ENCODE measurements at places on chromosomes 3 and 15.

DNA sequence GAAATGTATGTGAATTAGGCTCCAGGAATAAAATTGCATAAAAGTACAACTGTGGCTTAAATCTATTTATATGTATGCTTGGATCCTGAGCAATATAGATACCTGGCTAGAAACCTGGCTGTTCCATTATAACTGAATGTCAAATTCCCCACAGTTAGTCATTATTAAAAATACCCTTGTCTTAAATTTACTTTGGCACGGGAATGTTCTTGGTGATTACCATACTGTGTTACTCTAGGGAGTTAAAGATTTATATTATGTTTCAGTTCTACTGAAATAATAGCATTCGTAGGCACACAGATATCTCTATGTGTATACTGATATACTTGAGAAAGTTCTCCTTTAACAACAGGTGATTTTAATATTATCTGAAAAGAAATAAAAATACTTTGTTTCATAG is 394.1 kb downstream of the PTPRG start:
- DNase-seq: no peak

- DNase-seq: no peak
Observed at GRCh38 chr3:169218314-169218983, 445.1 kb downstream of the MECOM start.

GRCh38 chr3:30625541-30626438 is 19.4 kb downstream of the TGFBR2 start:
- DNase-seq: no peak

GRCh38 chr3:24263069-24263668 is 231.5 kb downstream of the THRB start:
- DNase-seq: no peak

- no peak for DNase-seq
Observed at GRCh38 chr3:13358643-13359042, 61.5 kb downstream of the NUP210 start.

DNA sequence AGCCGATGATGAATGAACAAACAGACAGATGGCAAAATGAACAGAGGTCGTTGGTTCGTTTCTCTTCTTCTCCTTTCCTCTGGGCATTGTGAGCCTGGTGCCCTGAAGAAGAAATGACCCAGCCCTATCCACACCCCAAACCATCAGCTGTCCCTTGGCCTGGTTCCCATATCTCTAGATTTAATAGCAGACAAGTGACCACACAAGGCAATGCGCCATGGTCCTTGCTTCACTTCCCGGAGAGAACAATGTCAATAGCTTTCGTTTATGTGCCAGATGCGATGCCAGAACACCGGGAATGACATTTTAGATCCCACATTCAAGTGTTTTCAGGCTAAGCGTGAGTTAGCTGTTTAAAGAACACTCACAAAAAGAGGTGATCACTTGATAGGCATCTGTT is 17.7 kb downstream of the POC1A start:
- DNase-seq: no peak

- no peak for DNase-seq
Observed at GRCh38 chr3:94671078-94671477, 608.2 kb downstream of the NSUN3 start.

DNA sequence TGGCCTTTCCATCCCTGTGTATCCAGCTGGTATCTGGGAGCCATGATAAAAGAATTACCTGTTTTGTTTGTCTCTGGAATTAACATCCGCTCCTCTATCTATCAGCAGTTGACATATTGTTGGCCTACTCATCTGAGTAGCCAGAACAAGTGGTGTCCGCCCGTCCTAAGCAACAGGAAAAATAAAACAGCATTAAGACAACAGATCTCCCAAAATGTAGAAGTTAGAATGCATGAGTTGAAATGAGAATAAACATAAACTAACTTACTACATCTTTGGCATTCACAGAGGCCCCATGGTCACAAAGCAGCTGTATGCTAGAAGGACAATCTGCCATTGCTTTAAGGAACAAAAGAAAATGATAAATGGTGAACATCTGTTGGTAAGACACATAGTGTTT is 75.9 kb downstream of the UACA start:
- DNase-seq: no peak

- DNase-seq: no peak
Observed at GRCh38 chr3:128067489-128067888, 15.3 kb downstream of the SEC61A1 start.

DNA sequence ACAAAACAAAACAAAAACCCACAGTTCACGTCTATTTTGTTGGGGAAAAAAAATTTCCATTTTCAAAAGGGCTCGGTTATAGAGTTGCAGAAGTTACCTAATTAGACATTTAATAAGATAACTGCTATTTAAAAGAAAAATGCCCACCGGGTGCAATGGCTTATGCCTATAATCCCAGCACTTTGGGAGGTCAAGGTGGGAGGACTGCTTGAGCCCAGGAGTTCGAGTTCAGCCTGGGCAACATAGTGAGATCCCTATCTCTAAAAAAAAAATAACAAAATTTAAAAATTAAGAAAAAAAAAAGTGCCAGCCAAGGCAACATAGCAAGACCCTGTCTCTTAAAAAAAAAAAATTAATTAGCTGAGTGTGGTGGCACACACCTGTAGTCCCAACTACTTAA is 19.2 kb downstream of the SEC11A start:
- no peak for DNase-seq

DNA sequence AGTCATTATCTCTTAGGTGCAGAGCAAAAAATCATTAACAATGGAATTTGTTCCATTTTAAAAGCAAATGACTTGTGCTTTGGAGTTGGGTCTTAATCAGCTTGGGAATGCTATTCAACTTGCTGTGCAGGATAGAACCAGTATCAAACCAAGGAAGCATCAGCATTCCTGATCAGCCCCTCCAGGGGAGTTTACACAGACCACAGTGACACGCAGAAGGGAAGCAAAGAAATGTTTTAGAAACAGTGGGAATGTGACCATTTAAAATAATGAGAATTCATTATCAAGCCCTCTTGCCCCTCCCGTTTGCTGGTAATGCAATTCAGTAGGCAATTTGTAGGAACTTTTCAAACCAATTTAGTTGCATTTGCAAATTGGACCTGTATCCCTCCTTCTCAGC is 155.1 kb downstream of the LRTM1 start:
- DNase-seq: no peak

GRCh38 chr3:125512135-125512920 is 7.7 kb downstream of the SNX4 start:
- no peak for DNase-seq

DNA sequence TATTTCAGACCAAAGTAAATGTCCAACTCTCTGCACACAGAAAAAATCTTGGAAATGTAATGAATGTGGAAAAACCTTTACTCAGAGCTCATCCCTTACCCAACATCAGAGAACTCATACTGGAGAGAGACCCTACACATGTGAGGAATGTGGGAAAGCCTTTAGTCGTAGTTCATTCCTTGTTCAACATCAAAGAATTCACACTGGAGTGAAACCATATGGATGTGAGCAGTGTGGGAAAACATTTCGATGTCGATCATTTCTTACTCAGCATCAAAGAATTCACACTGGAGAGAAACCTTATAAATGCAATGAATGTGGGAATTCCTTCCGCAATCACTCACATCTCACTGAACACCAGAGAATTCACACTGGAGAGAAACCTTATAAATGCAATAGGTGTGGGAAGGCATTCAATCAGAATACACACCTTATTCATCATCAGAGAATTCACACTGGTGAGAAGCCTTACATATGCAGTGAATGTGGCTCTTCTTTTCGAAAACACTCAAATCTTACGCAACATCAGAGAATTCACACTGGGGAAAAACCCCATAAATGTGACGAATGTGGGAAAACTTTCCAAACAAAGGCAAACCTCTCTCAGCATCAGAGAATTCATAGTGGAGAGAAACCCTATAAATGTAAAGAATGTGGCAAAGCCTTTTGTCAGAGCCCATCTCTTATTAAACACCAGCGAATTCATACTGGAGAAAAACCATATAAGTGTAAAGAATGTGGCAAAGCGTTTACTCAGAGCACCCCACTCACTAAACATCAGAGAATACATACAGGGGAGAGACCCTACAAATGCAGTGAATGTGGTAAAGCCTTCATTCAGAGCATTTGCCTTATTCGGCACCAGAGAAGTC is 8.0 kb upstream of the ZNF501 start:
- DNase-seq: no peak

DNA sequence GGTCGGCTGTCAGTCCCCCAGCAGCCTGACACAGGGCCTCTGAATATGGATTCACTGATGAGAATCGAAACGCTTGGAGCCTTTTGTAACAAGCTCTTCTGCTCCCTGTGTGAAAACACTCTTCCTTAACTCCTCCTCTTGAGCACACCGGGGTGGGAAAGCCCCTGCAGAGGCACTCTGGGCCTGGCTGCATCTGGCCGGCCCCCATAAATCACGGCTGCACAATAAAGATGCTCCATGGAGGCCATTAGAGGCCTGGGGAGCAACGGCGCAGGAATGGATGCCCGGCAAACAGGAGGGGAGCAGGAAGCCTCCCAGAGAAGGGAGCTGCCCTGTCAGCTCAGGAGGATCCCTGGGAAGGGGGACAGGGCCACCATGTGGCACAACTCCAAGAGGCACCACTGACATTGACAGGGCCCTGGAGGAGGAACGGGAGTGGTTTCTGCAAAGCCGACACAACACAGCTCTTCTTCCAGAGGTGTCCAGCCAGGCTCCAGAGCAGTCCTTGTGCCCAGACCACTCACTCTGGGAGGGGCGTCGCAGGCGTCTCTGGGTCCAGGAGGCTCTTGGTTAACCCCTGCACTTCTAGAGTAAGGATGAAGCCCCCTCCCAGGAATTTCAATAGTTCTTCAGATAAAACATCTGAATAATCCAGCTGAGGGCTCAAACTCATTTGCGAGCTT is 509.3 kb upstream of the PPP2R3A start:
- DNase-seq: peak; percentile 20

DNA sequence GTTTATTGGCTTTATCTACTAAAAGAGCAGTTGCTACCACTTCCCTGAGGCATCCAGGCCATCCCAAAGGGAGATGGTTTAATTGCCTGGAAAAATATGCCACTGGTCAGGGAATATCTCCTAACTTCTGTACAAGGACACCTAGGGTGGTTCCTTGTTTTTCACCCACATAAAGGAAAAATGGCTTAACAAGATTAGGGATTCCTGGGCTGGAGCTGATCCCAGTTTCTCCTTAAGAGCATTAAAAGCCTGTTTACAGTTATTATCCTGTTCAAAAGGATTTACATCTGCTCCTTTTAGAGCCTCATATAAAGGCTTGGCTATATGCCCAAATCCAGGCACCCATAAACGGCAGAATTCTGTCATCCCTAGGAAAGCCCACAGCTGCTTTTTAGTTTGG is 70.2 kb upstream of the WNT7A start:
- DNase-seq: no peak

DNA sequence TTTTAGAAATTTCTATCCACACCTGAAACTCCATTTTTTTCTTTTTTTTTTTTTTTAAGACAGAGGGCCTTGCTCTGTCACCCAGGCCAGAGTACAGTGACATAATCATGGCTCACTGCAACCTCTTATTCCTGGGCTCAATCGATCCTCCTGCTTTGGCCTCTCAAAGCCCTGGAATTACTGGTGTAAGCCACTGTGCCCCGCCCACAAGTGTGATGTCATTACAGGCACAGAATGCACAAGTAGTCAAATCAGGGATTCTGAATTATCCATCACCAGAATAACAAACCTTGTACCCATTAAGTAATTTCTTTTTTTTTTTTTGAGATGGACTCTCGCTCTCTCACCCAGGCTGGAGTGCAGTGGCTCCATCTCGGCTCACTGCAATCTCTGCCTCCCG is 1.9 kb downstream of the UQCRC1 start:
- DNase-seq: no peak

DNA sequence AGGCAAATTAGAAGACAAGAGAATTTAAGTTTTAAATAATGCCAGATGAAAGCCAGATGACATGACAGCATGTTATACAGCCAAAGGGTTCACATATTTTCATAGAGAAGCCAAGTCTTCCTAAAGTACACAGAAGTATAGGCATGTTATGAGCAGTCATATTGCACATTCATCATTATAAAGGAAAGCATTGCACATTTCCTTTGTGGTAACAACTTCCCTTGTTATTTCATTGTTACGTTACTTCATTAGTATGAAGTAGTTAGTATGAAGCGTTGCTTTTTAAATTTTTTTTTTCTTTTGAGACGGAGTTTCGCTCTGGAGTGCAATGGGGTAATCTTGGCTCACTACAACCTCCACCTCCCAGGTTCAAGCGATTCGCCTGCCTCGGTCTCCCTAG is 4.6 kb upstream of the ABCC5 start:
- DNase-seq: no peak

DNA sequence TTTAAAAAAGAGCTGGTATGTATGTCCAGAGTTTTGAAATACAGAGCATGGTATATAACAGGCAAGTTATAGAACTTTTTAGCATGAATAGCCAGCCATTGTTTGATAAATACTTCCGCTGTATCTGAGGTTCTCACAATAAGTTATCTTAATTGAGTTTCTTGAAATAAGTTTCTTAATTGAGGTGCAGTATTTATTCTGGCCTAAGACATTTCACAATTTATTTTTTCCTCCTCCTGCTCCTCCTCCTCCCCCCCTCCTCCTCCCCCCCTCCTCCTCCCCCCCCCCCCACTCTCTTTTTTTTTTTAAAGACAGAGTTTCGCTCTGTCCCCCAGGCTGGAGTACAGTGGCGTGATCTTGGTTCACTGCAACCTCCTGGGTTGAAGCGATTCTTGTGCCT is 83.4 kb downstream of the VPS8 start:
- no peak for DNase-seq

DNA sequence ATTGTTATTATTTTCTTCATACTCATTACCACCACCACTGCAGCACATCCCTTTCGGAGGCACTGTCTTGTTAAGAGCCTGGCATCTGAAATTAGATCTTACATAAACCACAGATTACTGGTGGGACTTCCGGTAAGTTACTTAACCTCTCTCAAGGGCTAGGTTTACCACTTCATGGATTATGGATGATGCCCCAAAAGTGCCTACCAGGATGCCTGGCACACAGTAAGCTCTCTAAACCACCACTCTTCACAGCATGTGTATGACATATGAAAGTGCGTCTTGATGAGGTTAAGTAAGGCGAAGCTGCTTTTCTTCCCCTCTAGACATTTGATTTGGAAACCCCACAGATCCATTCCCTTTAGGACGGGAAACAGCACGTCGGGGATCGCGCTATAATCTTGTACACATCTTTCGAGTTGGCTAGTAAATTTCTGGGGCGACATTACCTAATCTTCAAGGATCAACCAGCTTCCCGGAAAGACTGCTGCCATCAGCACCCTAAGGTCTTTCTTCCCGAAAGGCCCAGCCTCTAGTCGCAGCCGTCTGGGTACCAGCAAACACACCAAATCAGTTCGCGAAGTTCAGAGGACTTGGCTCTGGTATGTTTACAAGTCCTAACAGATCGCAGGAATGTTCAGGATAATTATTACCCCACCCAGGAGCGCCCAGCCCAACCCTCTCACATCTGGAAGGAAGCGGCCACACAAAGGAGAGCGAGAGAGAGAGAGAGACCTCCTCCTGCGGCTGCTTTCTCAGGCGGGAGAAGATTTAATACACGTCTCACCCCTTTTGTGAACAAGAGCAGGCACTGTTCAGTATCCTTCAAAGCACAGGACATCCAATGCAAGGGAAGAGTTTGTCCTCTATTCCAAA is 155.1 kb upstream of the FRMD4B start:
- no peak for DNase-seq

All from NCI-H2107 (cell line).